ENCODE measurements at places on chromosomes 16 and 17.

DNA sequence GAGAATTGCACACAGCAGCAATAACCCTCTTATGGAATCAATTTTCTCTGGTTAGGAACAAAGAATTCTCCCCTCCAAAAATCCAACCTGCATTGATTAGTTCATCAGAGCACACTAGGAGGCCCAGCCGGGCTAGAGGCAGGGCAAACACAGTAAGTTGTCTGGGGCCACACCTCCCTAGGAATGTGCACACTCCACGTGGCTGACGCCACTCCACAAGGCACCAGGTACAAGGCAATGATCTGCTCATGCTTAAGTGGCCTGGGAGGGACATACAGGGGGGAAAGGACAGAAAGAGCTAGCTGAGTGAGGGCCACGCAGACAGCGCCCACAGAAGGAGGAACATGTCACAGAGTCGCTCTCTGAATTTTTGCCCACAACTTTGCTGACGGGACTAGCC is 107.6 kb downstream of the SLC39A11 start:
- DNase-seq: no peak

DNA sequence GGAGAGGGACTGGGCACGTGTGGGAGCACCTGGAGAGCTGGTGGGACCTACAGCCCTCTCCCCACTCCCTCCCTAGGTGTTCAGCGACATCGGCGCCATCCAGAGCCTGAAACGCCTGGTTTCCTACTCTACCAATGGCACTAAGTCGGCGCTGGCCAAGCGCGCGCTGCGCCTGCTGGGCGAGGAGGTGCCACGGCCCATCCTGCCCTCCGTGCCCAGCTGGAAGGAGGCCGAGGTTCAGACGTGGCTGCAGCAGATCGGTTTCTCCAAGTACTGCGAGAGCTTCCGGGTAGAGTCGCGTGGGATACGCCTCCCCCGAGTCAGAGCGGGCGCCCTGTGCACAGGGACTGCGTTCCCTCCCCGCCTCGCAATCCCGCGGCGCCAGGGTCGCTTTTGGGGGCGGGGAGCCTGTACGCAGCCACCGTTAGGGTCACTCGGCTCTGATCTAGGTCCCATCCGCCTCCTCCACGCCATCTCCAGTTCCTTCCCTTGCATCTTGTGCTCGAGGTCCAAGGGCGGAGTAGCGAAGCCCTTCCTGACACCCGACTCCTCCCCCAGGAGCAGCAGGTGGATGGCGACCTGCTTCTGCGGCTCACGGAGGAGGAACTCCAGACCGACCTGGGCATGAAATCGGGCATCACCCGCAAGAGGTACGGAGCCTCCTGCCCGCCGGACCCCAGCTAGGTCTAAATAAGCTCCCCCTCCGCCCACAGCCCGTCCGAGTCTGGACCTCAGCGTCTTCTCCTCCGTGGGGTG is 13.0 kb downstream of the SARM1 start:
- DNase-seq: no peak

DNA sequence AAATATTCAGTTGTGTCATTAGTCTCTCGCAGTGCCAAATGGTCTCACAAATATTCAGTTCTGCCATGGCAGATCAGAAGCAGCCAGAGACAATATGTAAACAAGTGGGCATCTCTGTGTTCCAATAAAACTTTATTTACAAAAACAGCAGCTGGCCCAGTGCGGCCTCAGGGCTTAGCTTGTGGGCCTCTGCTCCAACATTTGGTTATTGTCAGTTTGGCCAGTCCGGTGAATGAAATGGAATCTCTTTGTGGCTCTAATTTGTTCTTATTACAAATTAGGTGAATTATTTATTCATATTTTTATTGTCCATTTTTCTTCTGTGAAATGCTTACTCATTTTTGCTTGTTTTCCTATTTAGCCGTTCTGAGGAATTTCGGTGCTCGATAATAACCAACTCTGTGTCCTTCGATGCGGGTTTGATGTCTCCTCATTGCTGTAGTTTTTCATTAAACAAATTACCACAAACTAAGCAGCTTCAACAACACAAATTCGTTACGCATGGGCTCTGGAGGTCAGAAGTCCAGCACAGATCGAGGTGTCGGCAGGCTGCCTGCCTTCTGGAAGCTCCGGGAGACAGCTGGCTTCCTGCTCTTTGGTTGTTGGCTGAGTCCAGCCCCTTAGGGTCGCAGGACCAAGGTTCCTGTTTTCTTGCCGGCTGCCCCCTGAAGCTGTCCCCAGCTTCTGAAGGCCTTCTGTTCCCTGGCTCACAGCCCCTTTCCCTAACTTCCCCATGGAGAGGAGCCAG is 4.1 kb upstream of the SLC38A10 start:
- DNase-seq: no peak

- peak; percentile 31 for DNase-seq
These were observed 12.4 kb downstream of the ZG16B start for GRCh38 chr16:2842340-2843000.

- peak; percentile 29 for DNase-seq
These were observed 63.3 kb upstream of the MTMR4 start for GRCh38 chr17:58577696-58578095.

- peak; percentile 94 for DNase-seq
These were observed 765.6 kb downstream of the CDH11 start for GRCh38 chr16:64356267-64356666.

DNA sequence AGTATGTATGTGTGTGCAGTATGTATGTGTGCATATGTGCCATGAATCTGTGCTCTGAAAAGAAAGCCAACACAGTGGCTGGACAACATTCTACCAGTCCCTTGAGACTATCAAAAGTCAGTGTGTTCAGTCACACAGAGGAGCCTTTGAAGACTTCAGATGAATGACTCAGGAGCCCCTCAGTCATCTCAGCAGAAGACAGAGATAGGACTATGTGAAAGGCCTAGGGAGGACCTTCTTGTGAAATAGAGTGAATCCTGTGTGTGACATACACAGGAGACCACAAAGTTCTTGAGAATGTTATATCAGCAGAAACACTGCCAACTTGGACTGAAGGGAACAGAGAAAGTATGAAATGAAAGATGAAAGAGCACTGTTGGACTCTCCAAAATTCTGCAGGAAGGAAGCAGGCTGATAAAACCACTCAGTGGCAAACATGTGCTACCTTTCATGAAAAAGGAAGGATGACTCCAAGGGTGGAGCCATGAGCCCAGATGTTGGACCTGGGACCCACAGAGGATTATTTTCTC is 108.4 kb downstream of the METRNL start:
- no peak for DNase-seq

GRCh38 chr16:64648282-64648681 is 473.6 kb downstream of the CDH11 start:
- no peak for DNase-seq

All from fibroblast of skin of back (primary cell).